ENCODE measurements at places on chromosomes 4 and X. TPM values are rescaled to one million over a fixed set of nuclear protein-coding genes. Genes with fewer than 3 reads are reported as not detected.

DNA sequence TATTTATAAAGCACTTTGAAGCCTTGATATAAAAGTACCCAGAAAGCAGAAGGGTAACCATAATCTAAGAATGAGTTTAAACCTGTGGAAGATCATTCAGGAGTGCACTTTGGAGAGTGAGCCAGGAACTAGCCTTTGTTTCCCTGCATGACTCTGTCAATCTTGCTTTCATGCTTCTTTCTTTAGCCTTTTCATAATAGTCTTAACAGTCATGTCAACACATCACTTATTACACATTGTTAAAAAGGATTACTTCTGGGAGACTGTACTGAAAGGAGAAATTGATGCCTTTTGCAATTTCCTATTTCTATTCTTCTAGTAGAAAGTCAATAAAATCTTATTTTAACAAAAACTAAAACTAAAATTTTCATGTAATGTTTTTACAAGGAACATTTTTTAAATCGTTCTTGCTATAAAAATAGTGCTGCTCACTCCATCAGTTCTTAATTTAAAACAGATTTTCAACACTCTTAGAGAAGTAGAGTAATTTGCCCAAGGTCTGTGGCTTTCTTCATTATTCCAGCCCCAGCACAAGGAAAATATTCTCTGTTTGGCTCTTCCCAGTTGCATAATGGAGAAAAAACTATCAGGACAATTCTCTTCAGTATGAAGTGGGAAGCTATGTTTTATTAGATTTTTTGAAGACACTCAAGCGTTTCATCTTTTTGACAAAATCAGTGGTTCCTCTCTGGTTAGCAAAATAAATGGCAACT, 35.4 kb upstream of the SPP1 start:
- H3K4me1 ChIP-seq = peaks cover 30% of the 10 kb centered on the region
- peaks cover 31% of the 10 kb centered on the region for H3K36me3 ChIP-seq
- H3K4me3 ChIP-seq = no peak overlapping the region
- no peak overlapping the region for H3K27ac ChIP-seq
- H3K27me3 ChIP-seq = peaks cover 10% of the 10 kb centered on the region

Gene TGIF2LX
- total RNA-seq = not detected

DNA sequence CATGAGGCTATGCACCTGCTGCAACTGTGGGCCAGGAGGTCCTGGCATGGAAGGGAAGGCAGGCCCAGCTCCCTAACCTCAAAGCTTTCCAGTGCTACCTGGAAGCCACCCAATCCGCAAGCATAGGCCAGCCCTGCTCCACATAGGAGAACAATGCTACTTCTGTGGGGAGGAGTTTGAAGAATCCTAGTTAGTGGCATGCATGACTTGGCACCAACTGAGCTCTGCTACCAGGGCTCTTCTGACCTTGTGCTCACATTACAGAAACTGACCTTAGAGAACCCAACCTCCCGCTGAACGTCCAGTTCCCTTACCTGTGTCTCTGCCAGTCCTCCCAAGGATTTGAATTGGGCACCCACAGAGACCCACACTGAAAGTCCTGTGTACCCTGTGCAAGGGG, 58.8 kb downstream of the USP46 start:
- H3K36me3 ChIP-seq = peaks cover 72% of the 10 kb centered on the region
- peaks cover 2% of the 10 kb centered on the region for H3K4me1 ChIP-seq
- no peak for DNase-seq

DNA sequence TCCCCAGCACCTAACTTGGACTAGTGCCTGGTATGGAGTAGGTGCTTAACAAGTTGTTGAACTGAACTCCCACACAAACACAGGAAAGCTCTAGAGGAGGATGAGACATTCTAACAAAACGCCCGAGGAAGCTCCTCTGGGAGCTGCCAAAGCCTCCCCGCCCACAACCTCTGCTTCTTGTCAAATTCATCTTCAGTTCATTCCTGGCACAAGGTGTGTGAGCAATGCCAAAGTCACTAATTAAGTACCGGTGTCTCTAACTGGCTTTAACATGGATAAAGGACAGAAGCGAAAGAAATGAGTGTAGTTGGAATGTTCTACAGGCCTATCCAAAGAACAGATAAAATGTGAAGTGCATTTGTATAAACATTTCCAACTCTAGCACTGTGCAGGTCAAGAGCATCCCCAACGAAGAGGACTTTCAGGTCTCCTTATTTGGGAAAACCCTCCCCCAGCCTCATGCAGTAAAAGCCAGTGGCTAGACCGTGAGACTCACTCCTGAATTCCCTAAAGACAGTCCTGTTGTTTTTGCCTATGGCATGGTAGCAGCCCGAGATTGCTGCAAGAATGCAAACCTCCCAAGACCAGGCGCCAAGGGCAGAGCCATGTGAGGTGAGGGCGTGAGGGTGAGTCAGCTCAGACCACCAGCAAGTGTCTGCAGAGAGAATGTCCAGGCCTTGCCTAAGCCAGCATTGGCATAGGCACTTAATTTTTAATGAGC, 72.2 kb upstream of the KLF3 start:
- no peak for DNase-seq
- no peaks in the 10 kb centered on the region for H3K36me3 ChIP-seq
- no peak overlapping the region for H3K27ac ChIP-seq
- H3K4me3 ChIP-seq = no peak overlapping the region

Gene GAGE12E
- total RNA-seq = not detected

GRCh38 chr4:5691491-5692132, 16.7 kb downstream of the EVC2 start:
- no peak for DNase-seq
- H3K4me1 ChIP-seq = no peaks in the 10 kb centered on the region
- peaks cover 19% of the 10 kb centered on the region for H3K36me3 ChIP-seq
- no peak overlapping the region for H3K4me3 ChIP-seq
